AML-193 (cell line): ENCODE measurements at places on chromosomes 2 and 18.
A peak's percentile ranks its signal among the peaks of the same experiment; 100 is the strongest.

DNA sequence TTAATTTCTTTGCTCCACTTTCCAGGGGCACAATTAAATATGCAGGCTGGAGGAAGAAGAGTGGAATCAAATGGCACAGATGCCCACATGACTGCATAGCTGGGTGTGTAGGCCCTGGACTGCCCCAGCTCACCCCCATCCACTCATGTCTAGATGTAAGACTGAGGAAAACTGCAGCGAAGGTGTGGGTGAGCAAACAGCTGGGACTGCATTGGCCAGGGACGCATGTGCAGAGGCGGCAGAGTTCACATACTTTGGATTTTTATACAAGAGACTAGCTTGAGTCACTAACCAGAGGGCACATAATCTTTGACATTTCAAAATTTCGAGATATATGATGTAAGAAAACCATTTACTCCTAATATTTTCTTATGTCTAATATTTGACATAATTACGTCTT, 60.1 kb downstream of the SPIRE1 start:
- no peak for DNase-seq

DNA sequence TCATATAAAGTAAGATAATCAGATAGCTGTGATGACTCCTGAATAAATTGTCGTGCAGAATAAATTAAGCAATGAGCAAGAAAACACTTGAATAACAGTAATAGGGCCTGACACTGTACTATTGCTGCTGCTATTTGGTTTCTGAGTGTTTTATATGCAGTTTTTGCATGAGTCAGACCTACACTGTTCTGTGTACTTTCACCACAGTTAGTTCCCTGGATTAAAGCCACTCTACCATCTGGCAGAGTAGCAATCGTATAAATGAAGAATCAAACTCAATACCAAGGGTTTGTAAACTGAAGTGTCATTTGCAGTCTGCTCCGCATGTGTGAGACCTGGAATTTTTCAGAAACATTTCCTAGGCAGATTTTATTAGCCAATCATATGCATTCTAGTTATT, 398.6 kb upstream of the CDH7 start:
- no peak for DNase-seq

- DNase-seq, result no peak
Observed at GRCh38 chr2:152626911-152627339, 90.3 kb downstream of the PRPF40A start.

DNA sequence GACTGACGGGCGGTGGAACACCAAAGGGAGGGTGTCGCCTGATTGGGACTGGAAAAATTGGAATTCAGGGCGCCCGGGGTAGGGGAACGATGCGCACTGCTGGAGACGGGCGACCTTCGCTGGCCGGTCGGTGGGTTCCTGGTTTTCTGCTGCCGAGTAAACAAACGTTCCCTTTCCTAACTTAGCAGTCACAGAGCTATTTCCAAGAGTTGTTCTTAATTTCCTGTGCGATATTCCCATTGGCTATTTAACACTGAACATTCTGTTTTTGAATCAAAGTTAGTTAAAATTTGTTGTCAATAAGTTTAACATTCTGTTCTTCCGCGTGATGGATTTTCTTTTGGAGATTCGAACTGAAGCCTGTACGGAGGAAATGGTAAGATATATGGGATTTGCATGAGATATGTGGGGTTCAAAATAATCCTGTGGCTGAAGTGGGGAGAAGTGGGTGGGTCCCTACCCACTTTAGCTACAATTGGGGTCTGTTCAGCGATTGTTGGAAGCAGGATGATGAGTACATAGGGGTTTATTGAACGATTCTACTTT, 862 bp downstream of the C18orf54 start:
- peak; percentile 29 for DNase-seq

GRCh38 chr2:27921880-27922547, 31.5 kb downstream of the BABAM2 start:
- no peak for DNase-seq

DNA sequence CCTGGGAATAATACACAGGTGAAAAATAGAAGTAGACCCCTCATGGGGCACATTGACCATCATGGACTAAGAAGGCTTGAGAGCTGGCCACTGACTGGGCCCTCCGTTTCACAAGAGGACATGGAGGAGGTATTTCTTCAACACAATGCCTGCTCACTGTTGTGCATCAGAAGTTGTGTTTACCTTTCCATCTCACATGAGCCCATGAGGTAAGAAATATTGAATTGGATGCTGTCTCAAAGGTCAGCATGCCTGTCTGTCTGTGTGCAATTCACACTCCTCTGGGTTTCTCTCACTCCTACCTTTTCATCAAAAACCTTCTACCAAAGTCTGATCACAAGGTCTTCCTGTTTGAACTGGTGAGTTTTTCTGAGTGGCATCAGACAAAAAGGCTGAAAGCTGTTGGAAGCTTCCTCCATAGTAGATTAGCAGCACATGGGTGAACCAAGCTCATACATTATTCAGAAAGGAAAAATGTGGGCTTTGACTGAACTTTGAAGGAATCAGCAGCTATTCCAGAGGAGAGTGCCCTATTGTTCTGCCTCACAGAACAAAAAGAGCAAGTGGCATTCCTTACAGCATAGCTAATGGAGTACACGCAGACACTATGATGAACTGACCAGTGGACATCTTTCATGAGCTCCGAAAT, 143.2 kb upstream of the RND3 start:
- no peak for DNase-seq

DNA sequence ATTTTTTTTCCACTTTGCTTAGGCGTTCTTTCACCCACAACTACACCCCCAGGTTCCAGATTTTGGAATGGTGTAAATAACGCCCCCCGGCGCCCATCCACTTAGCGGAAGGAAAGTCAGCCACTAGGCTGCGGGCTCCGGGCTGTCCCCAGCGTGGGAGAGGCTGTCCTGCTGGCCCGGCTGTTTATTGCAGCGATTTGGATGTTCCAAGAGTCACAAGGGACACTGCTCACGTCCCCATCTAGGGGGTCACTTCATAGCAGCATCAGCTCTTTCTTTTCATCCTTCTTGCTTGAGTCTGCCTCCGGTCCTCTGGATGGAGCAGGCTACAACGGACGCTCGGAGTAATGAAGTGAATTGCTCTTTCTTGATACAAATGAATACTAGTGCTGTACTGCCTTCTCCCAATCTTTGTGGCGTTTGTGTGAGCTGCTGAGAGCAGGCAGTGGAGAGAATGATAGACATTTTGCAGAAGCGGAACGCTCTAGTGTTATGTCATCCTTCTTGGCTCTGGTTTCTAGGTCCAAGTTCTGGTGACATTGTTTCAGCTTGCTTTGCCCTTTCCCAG, 50.7 kb upstream of the PAIP2B start:
- no peak for DNase-seq

- no peak for DNase-seq
Observed at GRCh38 chr2:95328358-95329125, 31.4 kb downstream of the KCNIP3 start.

DNA sequence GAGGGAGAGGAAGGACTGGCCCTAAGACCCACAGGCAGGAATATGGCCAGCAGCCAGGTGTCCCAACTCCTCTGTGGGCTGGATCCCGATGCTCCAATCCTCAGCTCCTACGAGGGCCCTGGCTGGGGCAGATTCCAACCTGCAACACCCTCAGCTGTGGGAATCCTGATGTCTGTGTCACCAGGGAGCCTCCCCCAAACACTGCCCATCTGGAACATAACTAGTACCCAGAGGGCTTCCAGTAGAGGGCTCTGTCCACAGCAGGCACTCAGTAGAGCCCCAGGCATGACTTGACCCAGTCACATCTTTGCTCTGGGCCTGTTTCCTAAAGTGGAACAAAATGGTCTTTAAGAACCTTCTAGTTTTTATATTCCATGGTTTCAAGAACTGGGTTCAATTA, 20.6 kb upstream of the LOXHD1 start:
- DNase-seq, result no peak

GRCh38 chr18:45571195-45571594, 44.1 kb upstream of the SLC14A2 start:
- DNase-seq, result no peak

DNA sequence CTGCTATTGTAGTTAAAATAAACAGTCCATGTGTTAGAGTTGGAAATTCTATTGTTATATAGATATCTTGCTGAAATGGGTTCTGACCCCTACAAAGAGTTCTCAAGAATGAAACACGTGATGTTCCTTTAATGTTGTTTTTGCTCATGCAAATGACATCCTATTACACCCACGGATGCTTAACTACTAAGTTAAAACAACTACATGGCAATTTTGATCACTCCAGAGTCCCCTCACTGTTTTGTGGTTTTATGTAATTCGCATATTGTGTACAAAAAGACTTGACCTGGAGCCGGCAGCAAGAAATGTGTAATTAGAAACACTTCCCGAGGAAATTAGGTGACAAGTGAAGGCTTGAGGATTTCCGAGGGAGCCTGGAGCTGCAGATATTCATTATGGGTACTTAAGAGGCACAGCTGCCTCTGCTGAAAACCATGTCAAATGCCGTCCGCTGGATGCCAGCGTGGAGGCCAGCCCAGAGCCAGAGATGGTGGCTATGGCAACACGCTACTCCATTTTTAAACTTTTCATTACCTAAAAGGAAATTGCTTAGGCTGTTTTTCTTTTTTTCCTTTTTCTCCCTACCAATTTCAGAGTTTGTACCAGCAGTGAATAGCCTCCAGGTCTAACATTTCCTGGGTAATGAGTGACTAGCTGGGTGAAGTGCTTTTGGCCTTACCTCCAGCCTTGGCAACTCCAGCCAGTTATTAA, 21.0 kb upstream of the CABLES1 start:
- DNase-seq, result no peak

- no peak for DNase-seq
Observed at GRCh38 chr2:212726403-212726802, 187.8 kb upstream of the ERBB4 start.
